OCI-M1 (cell line): ENCODE measurements at places on chromosomes 4 and X.
A peak's percentile ranks its signal among the peaks of the same experiment; 100 is the strongest.

- DNase-seq = peak; percentile 31
Measured at GRCh38 chr4:102263024-102263787, 82.1 kb downstream of the SLC39A8 start.

DNA sequence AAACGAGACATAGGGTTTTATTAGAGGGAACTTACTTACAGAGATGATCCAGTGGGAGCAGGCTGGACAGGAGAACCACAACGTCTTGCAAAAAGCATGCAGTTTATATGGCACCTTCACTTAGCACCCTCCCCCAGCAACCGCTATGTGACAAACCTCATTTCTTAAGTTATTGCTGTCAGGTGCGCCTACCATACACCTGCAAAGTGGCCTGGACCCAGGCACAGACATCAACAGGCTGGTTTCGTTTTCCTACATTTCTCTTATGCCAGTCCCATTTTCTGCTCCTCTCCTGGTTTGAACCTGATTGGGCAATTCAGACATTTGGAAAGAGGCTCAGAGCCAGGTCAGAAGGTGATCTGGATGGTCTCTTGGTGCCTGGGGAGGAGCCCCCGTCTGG lies 18.3 kb downstream of the RTL5 start:
- no peak for DNase-seq

DNA sequence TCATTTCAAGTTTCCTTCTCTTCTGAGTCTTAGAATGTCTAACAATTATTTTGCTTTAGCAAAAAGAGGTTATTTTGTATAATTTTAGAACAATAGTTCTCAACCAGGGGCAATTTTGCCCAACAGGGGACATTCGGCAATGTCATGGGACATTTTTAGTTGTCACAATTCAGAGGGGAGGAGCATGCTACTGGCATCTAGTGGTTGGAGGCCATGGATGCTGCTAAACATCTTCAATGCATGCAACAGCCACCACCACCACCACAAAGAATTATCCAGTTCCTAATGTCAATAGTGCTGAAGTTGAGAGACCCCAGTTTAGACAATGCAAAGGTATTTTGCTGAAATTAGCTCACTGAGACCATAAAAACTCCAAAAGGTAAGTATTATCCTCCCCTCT lies 122.5 kb downstream of the ARHGAP6 start:
- DNase-seq = peak; percentile 64

GRCh38 chr4:162510115-162510514 lies 346.3 kb upstream of the FSTL5 start:
- no peak for DNase-seq

DNA sequence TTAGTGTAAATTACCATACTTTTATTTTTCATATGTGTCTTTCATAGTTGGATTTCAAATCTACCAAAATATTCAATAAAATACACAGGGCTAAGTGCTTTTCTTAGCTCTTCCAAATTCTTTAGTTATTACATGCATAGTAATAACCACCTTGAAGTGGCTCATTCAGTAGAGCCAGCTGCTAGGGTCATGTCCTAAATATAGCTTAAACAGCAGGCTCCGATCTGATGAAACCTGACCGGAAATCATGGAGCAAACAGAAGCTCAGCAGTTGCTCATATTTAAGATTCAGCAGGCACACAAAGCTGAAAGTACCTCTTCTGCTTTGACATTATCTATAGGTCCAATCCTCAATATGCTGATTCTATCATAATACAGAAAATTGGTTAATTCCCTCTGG lies 1470.4 kb downstream of the ADGRL3 start:
- DNase-seq = no peak

GRCh38 chr4:4443821-4444220 lies 56.9 kb downstream of the NSG1 start:
- DNase-seq = no peak

GRCh38 chr4:121192480-121192879 lies 28.4 kb upstream of the TNIP3 start:
- peak; percentile 59 for DNase-seq

GRCh38 chrX:106599411-106599810 lies 12.4 kb upstream of the RADX start:
- DNase-seq = peak; percentile 10

DNA sequence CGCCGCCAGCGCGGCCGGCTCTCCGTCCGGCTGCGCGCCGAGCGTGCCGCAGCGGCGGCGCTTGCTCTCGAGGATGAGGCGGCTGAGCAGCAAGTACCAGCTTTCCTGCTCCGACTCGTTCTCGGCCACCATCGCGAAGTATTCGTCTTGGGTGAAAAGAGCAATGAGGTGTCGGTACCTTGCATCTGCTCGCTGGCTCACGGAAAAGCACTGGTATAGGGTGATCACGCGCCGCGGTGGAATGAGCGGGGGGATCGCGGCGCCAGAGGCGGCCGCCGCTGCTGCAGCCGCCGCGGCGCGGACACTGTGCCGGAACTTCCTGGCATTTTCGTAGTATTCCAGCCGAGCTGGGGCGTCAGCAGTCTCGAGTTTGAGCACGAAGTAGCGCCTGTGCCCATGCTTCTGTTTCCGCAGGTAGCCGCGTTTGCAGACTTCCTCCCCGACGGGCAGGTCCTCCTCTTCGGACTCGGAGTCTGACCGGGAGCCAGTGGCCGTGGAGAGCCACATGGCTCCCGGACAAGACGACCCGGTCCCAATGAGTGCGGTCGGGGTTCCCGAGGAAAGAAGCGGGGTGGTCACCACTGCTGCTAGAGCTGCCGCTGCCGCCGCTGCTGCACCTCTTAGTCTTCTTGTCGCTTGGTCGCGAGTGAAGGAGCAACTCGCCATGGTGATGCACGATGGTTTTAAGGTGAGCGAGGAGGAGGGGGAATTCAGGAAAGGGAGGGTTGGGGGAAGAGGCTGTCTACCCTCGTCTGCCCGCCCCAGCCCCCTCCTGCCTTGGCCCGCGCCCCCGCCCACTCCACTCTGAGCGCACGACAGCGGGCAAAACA lies 469 bp downstream of the IRS4 start:
- DNase-seq = no peak

DNA sequence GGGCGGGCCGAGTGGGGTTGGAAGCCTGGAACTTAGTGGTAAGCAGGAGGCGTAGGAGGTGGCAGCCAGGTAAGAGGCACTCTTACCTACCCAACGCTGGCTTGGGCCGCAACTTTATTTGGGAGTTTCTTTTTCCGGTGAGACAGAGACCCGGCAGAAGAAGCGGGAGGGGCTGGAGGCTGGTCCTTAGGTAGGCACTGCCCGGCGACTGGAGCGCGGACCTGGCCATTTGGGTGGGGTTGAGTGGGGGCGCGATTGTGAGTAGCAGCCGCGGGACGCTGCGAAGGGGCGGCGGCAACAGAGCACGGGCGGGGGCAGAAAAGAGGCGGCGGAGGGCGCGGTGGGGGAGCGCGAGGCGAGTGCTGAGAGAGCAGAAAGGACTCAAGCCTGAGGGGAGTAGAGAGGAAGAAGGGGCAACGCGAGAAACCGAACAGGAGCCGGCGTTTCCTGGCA lies 334 bp upstream of the POU4F2 start:
- DNase-seq = no peak

GRCh38 chr4:40630335-40631021 lies 814 bp upstream of the RBM47 start:
- DNase-seq = no peak

GRCh38 chr4:11904846-11905739 lies 476.4 kb upstream of the HS3ST1 start:
- DNase-seq = peak; percentile 6

- DNase-seq = no peak
Measured at GRCh38 chr4:184851886-184852285, 26.1 kb upstream of the ACSL1 start.

DNA sequence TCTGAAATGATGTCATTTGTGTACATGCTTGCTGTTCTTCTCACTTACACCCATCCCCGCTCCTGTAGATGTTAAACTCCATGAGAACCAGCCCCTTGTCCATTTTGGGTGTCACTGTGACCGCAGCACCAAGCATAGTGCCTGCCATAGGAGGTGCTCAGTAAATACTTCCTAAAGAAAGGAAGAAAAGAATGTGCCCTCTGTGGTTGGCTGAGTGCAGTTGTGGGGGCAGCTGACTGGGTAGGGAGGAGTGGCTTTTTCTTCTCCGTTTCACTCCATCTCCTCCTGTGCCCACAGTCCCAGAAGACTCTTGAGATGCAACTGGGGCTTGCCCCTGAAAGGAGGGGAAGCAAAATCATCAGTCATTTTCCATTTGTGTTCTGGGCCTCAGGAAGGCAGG lies 25.5 kb downstream of the PHEX start:
- DNase-seq = no peak

DNA sequence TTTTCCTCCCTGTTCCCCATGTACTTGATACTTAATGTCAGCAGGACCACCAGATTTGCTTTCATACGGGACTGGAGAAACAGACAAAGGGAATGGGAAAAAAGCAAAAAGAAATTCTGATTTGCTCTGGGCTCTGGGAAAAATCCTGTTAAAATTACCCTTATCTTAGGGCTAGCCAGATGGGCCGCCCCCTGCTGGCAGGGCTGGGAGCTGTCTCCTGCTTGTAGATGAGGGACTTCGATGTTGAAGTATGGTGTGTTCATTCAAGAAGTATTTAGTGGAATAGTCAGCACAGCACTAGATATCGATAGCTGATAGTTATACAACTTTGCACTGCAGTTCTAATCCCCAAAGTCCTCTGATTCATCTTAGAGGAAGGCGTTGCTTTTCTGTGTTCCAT lies 45.8 kb downstream of the BCORL1 start:
- DNase-seq = peak; percentile 54

DNA sequence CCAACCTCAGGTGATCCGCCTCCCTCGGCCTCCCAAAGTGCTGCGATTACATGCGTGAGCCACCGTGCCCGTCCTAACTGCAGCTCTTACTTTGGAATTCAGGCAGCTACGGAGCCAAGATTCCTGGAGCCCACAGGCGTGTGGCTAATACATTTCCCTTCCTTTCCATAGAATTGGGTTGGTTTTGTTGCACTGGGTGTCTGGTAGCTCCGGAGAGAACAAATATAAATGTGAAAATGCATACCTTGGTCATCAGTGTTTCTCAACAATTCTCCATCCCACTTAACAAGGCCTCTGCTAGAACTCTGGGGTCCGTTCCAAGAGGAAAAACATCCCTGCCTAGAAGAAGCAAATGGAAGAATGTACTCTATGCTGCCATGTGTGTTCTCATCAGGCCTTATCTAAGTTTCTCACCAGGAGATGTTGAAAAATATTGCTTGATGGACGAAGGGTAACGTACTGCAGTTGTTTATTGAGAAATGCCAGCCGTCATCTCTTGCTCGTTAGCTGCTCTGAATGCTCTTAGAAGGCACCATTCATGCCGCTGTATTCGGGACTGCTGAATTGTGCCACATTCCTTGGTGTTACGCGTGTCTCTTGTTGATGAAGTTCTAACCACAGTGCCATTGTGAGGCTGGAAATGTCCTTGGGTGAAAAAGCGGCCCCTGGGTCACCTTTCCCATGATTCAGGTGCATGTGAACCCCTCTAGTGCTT lies 50.5 kb upstream of the CD99 start:
- DNase-seq = no peak

GRCh38 chr4:39637586-39638353 lies 895 bp downstream of the SMIM14 start:
- peak; percentile 73 for DNase-seq

- DNase-seq = peak; percentile 13
Measured at GRCh38 chrX:116499780-116500179, 37.0 kb upstream of the CT83 start.

GRCh38 chr4:113094802-113095201 lies 45.3 kb downstream of the ANK2 start:
- DNase-seq = peak; percentile 59

- DNase-seq = peak; percentile 85
Measured at GRCh38 chr4:54657551-54658251, at the start of gene KIT. KIT (plus strand) TSS chr4:54657957; CDS start chr4:54658015, 58 bp downstream.

GRCh38 chrX:9856588-9856987 lies 70.4 kb downstream of the SHROOM2 start:
- DNase-seq = no peak

GRCh38 chr4:73311428-73311827 lies 52.8 kb upstream of the ANKRD17 start:
- peak; percentile 77 for DNase-seq

DNA sequence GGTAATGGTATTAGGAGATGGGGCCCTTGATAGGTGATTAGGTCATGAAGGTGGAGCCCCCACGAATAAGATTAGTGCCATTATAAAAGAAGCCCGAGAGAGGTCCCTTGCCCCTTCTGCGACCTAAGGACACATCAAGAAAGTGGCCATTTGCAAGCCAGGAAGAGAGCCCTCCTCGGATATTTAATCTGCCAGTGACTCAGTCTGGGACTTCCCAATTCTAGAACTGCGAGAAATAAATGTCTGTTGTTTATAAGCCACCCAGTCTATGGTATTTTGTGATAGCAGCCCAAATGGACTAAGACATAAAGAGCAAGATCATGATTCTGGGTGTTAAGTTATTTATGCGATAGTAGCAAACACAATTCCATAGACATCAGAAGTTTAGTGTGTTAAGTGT lies 192.2 kb downstream of the LDB2 start:
- peak; percentile 10 for DNase-seq

- DNase-seq = peak; percentile 18
Measured at GRCh38 chr4:26323821-26324220, 3.0 kb downstream of the RBPJ start.

- DNase-seq = no peak
Measured at GRCh38 chrX:17595456-17596035, 141.7 kb upstream of the SCML1 start.

DNA sequence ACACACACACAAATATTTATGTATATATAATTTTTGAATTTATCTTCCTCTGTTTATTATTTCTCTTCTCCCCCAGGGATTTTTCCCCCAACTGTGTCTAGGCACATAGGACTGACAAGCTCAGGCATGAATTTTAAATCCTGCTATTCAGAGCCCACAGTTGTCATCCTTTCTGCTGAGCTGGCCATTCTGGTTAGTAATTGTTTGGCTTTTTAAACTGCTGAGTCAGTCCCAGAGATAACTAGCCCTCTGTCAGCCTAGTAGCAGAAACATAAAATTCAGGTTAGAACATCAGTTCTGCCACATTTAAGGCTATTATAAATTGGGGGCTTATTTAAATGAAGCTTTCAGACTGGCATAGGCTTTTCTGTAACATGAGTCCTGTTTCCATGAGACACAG lies 151.7 kb upstream of the MAOA start:
- peak; percentile 19 for DNase-seq

GRCh38 chr4:182142176-182143085 lies 100.8 kb upstream of the TENM3 start:
- no peak for DNase-seq

DNA sequence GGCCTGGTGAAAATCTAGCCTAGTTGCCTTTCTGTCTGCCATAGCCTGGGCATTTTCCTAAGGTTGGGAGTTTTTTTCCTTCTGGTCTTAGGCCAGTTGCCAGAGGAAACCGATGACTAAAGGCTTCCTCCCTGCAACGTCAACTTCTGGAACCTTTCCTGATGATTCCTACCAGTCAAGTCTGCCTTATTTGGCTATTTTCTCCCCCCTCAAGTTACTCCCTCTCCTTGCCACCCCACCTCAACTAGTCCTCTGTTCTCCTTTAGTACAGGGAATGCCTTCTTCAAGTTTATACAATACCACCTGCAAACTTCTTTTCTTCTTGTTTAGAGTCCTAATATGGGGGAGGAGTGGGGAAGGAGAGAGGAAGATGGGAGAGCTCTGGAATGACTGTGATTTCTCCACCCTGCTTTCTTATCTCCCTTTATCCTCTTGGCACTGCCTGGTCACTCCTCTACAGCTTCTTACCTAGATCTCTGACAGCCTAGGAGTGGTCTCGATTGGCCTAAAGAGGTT lies 10.6 kb downstream of the MSN start:
- no peak for DNase-seq

GRCh38 chr4:159764343-159764952 lies 661.6 kb downstream of the RAPGEF2 start:
- peak; percentile 93 for DNase-seq

- DNase-seq = peak; percentile 29
Measured at GRCh38 chrX:24147165-24147564, 2.4 kb upstream of the ZFX start.
